Right lung (tissue), 10 donors: ENCODE measurements at places on chromosomes 7 and 10.

DNA sequence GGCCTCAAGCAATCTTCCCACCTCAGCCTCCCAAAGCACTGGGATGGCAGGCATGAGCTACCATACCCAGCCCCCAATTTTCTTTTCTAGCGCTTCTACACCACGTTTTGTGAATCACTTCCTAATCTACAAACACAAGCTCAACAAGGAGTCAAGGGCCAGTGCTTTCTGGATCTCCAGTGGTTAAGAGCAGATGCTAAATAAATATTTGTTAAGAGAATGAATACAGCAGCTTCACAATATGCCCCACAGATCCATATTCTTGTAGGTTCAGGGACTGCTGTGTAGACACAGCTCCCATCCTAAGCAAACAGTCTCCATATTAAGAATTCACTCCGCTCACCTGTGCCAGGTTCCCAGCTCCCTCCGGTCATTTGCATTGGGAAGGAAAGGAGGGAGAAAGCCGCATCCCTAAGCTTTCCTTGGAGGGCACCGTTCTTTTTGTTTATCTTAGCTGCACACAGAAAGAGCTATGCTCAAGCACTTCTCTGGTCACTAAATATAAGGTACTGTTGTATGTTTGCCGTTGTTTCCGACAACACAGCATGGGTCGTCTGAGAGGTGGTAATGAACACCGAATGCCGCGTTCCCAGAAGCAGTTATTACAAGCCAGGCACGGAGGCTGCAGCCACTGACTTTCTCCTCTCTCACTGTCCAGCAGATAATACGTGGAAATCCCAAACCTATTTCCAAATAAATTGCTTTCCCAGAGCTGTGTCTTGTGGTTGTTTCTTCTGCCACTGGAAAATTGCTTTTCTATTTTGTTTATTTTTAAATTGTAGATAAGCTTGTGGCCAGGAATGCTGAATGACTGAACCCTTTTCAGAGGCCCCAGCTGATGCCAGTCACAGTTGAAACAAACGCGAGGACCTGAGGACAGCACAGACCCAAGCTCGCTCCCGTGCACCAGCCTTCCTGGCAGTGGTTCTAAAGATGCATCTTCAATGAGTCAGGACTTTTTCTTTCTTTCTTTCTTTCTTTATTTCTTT lies 217.1 kb downstream of the PRPF18 start:
- DNase-seq: no peak

DNA sequence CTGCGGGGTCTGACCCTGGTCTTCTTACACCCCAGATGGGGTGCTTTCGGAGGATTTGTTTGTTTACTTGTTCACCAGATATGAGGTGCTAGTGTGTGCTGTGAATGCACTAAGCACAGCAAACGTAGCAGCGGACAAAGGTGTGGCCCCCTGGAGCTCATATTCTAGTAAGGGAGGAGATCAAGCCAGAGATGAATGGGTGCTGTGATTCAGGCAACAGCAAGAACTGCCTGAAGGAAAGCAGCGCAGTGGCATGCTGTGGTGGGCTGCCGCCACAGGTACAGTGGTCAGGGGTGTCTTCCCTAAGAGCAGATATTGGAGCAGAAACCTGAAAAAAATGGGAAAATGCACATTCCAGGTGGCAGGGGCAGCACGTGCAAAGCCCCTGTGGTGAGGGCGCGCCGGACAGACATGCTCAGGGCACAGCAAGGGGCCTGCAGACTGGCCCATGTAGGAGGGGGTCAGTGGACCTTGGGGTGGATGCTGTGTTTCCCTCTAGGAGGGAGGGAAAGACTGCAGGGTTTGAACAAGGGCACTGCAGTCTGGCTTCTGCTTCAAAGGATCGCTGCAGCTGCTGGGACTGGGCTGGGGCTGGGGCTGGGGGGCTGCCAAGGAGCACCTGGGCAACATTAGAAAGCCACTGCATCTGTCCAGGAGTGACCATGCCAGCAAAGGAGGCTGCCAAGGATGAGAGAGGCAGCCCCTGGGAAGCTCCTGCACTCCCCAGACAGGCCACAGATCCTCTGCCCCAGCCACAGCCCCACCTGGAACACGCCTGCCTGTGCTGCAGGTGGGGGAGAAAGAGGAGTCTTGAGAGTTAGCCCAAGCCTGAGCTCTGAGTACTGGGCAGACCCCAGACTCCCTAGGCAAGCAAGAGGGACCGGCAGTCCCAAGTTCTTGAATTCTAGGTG lies 927 bp upstream of the DEPP1 start:
- no peak for DNase-seq

- DNase-seq: no peak
Measured at GRCh38 chr10:77494327-77494726, 143.3 kb downstream of the KCNMA1 start.

DNA sequence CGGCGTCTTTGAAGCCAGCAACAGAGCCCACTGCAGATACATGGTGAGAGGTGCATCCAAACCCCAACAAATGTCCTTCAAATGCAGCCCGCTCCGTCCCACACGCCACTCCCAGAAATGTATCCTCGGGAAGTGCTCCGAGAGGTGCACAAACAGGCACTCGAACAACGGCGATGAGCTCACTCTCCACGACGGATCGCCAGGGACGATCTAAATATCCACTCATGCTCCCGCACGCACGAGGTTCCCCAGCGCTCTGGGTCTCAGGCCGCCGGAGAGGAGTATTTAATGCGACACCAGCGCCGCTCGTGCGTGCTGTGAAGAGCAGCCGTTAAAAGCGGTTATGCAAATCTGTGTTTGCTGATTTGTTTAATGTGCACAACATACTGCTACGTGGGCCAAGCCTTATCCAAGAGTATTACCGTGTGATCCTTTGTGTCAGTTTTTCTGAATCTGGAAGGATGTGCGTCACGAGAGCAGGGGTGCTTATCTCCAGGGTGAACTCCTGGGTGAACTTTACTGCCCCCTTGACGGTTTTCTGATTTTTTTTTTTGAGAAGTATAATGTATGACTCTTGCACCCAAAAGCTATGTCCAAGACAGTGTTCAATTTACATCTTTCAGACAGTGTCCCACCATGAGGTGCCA lies 48.5 kb upstream of the PPP2R2D start:
- DNase-seq: no peak

GRCh38 chr10:96470116-96470743 lies 43.5 kb downstream of the TLL2 start:
- no peak for DNase-seq

GRCh38 chr7:6640246-6640721 lies 3.2 kb downstream of the ZNF316 start:
- DNase-seq: no peak

DNA sequence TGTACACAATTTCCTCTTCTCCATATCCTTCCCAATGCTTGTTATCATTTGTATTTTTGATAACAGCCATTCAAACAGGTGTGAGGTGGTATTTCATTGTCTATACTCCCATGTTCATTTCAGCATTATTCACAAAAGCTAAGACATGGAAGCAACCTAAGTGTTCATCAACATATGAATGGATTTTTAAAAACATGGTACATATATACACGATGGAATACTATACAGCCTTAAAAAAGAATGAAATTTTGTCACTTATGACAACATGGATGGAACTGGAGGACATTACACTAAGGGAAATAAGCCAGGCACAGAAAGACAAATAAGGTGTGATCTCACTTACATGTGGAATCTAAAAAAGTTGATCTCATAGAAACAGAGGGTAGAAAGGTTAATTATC lies 109.3 kb downstream of the SEMA3C start:
- no peak for DNase-seq

DNA sequence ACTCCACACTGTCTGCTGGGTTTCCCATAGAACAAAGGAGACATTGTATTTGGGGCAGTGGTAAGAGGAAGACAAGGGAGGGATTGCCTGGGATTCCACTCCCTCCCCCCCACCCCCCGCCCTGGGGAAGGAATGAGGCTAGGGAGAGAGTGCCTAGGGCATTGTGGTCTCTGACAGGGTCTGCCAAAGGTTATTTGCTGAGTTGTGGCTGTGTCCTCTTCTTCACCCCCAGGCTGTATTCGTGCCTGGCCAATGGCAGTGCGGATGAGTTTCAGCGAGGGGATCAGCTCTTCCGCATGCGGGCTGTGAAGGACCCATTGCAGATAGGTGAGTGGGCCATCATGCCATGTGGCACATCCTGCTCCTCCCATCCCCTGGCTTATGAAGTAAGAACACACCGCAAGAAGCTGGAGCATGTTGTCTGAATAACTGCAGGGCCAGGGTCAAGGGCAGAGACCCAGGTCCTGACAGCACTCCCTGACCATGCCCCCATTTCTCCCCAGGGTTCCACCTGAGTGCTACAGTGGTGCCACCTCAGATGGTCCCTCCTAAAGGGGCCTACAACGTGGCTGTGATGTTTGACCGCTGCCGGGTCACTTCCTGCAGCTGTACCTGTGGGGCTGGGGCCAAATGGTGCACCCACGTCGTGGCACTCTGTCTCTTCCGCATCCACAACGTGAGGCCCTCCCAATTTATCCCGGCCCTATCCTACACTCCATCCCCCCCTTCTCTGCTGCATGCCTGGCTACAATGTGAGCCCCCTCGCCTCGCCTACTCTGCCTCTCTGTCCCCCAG lies 3.7 kb downstream of the ZSWIM8 start:
- DNase-seq: no peak

DNA sequence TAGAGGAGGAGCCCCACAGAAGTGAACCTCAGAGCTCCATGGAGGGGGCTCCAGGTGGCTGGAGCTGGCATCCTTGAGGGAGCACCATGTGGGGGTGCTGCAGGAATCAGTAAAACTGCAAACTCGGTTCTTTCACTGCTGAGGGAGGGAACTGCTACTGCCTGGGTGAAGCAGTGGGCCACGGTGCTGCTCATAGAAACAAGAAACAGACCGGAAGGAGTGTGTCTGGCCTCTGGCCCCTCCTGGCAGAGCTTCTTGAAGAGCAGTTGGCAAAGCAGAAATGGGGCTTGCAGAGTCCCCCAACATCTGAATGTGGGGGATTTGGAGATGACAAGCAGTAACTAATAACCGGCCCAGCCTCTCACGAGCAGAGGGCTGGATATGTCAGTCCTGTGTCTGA lies 23.8 kb downstream of the TACC2 start:
- no peak for DNase-seq

- no peak for DNase-seq
Measured at GRCh38 chr10:47413531-47414226, 29.6 kb upstream of the ZNF488 start.

DNA sequence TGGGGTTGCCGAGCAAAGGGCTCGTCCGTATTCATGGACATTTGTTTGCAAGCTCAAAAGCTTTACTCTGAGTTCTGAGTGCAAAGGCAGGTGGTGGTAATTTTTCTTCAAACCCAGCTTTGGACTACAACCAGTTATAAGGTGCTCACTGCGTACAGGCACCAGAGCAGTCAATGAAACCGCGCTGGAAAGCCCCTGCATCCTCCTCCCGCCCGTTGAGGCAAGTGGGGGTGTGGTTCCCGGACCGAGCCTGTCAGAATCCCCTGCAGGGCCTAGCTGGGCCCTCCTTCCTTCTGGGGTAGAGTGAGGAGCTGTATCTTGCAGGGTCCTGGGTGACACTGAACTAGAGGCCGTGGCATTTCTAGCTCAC lies 22.3 kb downstream of the AMZ1 start:
- no peak for DNase-seq
